ENCODE measurements at places on chromosomes 4 and X.

- DNase-seq, result no peak
Measured at GRCh38 chrX:110415440-110416170, 57.0 kb downstream of the RTL9 start.

GRCh38 chrX:129762448-129762847 lies 17.3 kb upstream of the SASH3 start:
- no peak for DNase-seq

- no peak for DNase-seq
Measured at GRCh38 chrX:18889346-18890048, 94.4 kb downstream of the PHKA2 start.

DNA sequence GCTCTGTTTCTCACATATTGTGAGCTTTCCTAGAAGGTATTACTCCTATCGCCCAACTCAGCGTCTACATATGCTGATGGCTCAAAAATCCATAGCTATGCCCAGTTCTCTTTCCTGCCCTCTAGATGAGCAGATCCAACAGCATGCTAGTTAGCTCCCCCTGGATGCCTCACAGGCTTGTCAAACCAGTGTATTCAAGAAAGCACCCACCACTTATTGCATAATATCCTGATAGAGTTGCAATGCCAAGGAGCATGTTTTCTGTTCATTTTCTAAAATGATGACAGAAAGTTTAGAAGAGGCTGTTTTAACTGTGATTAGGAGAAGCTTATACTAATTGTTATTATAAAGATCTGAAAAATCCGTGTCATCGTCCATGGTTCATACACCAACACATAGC lies 1.9 kb upstream of the PACRGL start:
- DNase-seq, result no peak

GRCh38 chrX:24485323-24485722 lies 20.2 kb downstream of the PDK3 start:
- DNase-seq, result no peak

GRCh38 chrX:31092476-31092875 lies 20.6 kb upstream of the FTHL17 start:
- DNase-seq, result no peak

GRCh38 chrX:100512471-100512870 lies 72.3 kb upstream of the TNMD start:
- DNase-seq, result no peak

DNA sequence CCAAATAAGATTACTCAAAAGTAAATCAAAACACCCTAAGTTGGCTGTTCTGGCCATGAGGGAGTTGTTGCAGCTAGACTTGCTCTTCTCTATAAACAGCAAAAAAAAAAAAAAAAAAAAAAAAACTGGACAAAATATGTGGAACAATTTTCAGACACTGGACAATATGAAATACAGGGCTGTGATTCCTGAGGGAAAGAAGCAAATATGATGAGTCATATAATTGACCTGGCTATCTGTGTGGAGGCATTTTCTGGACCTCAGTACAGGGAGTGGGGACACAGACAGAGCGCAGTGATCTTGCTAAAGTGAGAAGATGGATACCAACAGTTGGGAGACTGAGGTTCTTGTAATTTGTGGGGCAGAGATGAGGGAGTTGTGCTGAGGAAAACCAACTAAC lies 192.0 kb upstream of the HAND2 start:
- no peak for DNase-seq

GRCh38 chr4:128635955-128636560 lies 173.4 kb upstream of the JADE1 start:
- DNase-seq, result no peak

DNA sequence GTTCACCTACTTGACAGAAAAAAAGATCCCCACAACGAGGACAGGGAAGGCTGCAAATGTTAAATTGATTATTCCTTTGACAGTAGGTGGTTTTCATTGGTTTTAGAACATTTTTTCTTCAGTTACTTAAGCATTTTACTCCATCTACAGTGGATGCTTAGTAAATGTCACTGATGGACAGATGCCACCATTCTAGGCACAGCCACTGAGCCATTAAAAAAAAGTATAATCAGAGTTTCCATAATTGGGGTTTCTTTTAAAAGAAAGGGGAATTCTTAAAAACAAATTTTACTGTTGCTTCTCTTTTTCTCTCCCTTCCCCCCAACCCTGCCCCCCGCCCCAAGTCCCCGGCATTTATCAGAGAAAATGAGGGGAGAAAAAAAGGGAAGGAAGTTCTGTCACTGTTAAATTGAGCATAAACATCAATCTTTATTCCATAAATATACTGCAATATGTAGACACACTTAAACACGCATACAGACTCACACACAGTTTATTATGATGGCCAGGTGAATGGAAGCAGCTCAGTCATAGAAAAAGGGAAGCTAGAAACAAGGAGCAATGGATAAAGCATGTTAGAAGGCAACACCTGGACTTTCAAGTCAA lies 79.7 kb upstream of the PRPS2 start:
- DNase-seq, result no peak
